NCI-H1694 treated with DMSO at 0.1 percent for 48 hours (cell line): ENCODE measurements at places on chromosomes 6 and 20.
A peak's percentile ranks its signal among the peaks of the same experiment; 100 is the strongest.

- DNase-seq = no peak
Observed at GRCh38 chr6:2354138-2354491, 108.7 kb upstream of the GMDS start.

DNA sequence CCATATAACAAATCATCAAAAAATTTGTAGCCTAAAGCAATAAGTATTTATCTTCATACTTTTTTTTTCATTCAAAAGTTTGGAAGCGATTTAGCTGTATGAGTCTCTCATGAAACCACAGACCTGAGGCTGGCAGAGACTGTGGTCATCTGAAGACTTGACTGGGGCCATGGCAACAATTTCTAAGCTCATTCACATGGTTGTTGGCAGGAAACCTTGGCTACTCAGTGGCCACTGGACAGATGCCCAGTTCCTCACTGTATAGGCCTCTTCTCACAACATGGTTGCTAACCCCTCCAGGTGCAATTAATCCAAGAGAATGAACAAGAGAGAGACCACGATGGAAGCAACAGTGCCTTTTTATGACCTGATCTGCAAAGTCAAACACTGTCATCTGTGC, 235.9 kb downstream of the BTBD3 start:
- no peak for DNase-seq

DNA sequence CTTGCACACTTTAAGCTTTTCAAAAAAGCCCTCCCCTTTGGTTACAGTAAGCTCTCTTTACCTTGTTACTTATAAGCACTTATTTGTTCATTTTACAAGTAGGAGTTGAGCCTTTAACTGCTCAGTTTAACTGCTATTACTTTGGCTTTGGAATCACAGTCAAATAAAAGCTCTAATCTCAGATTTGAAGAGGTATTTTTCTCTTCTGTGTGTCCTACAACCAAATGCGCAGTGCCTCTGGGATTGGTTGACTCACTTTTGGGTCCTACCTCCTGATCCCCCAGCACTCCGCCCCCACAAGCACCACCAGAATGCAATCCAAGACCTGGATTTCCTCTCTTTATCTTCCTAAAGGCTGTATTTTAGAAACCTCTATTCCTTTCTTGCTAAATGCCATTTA, 2.5 kb downstream of the NCOA7 start:
- no peak for DNase-seq

GRCh38 chr6:124795643-124796463, 166.4 kb upstream of the RNF217 start:
- DNase-seq = peak; percentile 21

DNA sequence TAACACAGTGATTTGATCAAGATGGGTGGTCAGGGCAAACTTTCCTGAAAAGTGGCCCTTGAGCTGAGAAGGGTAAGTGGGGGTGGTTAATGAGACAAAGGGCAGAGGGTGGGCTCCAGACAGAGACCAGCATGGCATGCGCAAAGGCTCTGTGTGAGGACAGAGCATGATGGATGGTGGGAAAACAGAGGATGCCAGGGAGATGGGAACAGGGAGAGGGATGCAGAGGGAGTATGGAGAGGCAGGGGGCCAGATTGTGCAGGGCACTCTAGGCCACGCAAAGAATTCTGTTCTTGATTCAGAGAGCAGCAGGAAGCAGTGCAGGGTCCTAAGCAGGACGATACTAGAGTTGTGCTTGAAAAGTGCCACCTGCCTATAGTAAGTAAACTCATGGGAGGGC, 394.4 kb downstream of the BTBD9 start:
- no peak for DNase-seq
